ENCODE measurements at places on chromosomes 3 and 15.

DNA sequence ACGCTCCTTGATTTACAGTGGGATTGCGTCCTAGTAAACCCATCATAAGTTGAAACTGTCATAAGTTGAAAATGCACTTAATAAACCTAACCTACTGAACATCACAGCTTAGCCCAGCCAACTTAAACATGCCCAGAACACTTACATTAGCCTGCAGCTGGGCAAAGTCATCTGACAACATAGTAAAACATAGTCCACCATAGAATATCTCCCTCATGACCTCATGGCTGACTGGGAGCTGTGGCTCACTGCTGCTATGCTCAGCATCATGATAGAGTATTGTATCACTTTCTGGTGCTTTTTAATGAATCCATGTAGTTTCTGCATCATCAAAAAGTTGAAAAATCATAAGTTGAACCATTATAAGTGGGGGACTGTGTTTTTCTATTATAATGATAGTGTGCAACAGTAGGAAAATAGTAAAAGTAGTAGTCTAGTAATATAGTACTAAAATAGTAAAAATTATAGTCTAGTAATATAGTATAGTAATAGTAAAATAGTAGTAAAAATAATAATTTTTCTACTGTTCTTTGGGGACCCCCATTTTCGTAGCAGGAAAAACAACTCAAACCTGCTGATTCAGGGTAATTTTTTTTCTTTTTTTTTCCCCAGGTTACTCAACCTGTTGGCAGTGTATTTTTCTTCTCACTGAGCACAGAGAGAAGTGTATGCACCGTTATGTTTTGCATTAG lies 233.5 kb downstream of the MYRIP start:
- no peak for DNase-seq

GRCh38 chr3:33181229-33181628 lies 37.4 kb downstream of the SUSD5 start:
- DNase-seq = no peak

- no peak for DNase-seq
Observed at GRCh38 chr3:52025453-52025852, 29.8 kb upstream of the RPL29 start.

- DNase-seq = no peak
Observed at GRCh38 chr3:159861369-159861987, 127.2 kb upstream of the IL12A start.

DNA sequence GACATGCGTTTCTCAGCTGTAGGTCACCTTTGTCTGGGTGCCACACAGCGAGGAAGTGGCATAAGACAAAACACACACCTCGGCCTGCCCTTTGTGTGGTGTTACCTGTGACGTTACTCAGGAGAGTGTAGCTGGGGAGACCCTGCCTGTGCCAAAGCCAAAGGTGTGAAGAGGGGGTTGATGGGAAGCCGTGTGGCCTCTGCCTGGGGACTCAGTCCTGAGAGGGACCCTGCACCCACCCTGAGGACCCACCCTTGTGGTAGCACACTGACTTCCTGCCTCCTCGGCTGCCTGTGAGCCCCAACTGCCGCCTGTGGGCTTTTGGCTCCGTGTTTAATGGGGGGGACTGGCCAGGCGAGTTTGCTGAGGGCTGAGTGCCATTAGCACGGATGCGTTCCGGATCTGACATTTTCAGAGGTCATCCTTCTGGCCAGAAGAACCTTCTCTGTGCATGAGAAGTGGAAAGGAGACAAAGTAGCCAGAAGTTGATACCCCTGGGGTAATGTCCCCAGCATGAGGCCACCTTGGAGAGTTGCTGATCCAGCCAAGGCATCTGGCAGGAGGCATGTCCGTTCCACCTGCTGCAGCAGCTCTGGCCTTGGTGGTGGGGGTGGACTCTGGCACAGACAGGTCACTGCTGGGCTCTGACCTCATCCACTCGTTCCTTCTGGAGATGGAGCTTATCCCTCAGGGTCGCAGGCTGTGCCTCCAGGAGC lies 51.8 kb upstream of the FURIN start:
- no peak for DNase-seq

- no peak for DNase-seq
Observed at GRCh38 chr3:196238612-196239560, 22.6 kb downstream of the SLC51A start.

- no peak for DNase-seq
Observed at GRCh38 chr15:40812721-40813425, 5.6 kb upstream of the DNAJC17 start.

GRCh38 chr3:47425959-47426358 lies 45.1 kb downstream of the PTPN23 start:
- no peak for DNase-seq

GRCh38 chr3:117977504-117978228 lies 1057.0 kb downstream of the IGSF11 start:
- no peak for DNase-seq

DNA sequence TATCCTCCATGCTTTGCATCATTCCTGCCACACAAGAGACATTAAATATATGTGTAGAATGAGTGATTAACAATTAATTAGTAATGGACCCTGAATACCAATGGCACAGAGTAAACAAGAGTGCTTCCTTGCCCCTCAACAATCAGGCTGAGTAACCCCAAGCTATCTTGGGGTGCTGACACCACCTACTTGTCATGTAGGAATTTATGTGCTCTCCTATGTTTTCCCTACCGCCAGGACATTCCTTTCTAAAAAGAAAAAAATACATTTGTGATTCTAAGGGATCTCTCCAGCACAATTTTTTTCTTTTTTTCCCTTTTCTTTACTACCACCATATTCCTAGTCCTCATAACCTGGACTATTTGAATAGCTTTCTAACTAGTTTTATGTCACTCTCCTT lies 449.1 kb downstream of the MFSD1 start:
- no peak for DNase-seq

DNA sequence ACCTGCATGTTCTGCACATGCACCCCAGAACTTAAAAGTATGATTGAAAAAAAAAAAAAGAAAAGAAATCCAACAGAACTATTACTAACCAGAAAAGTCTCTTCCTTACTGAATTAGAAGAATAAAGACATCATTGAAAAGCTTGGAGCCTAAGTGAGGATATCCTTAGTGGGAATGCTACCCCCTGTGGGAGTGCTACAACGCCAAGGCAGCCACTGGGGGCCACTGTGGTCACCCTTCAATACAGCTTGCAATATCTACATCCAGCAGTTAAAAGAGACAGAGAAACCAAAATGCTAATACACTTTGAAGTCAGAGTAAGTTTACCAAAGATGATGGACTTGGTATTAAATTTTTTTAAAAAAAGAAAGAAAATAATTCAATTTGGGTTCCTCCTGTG lies 292.0 kb downstream of the PLCL2 start:
- no peak for DNase-seq

DNA sequence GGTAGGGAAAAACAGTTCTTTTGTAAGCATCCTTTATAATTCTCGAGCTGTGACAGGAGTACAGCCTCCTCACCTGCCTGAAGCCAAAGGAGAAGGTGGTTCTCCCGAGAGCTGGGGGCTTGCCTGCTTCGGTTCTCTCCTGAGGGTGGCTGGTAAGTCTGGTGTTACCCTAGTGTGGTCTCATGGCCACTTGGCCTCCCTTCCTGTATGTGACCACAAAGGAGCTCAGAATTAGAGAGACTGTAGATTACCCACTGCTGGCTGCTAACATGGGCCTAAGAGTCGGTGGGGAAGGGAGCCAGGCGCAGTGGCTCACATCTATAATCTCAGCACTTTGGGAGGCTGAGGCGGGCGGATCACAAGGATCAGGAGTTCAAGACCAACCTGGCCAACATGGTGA lies 12.6 kb downstream of the PDHB start:
- DNase-seq = no peak

- no peak for DNase-seq
Observed at GRCh38 chr3:83913381-83913780, 1045.4 kb upstream of the CADM2 start.

- no peak for DNase-seq
Observed at GRCh38 chr15:60583194-60583593, 104.3 kb upstream of the ICE2 start.

DNA sequence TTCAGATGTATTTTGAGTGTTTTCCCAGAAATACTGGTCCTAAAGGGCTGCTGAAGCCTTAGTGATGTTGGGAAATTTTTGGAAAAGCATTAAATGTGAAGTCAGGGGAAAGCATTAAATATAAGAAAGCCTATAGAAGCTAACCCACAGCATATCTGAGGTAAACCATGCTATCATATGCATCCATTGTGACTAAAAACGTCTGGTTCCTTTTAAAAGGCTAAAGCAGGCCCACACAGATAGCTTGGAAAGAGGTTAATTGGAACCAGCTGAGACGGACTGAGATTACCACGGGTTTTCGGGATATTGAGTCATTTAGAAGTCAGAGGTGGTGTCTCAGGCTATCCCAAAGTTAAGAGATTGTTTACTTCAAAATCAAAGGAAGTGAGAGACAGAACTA lies 78.2 kb downstream of the CYP19A1 start:
- DNase-seq = no peak

GRCh38 chr3:132241776-132242514 lies 75.3 kb upstream of the ACP3 start:
- no peak for DNase-seq

- DNase-seq = no peak
Observed at GRCh38 chr3:69896095-69896494, 103.4 kb upstream of the SAMMSON start.

GRCh38 chr3:100185847-100186246 lies 71.5 kb upstream of the FILIP1L start:
- DNase-seq = no peak
